Cardiac muscle cell (in vitro differentiated cells and primary cell): ENCODE measurements at places on chromosomes 2 and 18.

DNA sequence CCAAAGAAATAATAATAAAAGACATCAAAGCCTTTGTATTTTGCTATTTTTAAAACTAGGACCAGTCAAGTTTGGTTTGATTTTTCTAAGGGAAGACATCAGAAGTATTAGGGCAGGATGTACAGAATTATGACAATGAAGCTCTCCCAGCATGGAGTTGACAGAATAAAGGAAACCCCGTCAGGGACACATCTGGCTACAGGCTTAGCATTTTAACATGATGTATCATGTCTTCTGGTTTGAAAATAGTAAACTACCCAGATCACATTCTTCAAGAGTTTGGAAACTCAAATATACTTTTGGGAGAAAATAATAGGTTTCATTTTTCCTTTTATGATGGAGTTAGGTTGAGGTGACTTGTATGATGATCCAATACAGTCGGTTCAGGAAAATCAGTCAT, 552.0 kb upstream of the CDH2 start:
- DNase-seq, result no peak
- H3K36me3 ChIP-seq, result no peaks in the 10 kb centered on the region
- H3K27me3 ChIP-seq, result no peaks in the 10 kb centered on the region
- H3K27ac ChIP-seq, result no peak overlapping the region

DNA sequence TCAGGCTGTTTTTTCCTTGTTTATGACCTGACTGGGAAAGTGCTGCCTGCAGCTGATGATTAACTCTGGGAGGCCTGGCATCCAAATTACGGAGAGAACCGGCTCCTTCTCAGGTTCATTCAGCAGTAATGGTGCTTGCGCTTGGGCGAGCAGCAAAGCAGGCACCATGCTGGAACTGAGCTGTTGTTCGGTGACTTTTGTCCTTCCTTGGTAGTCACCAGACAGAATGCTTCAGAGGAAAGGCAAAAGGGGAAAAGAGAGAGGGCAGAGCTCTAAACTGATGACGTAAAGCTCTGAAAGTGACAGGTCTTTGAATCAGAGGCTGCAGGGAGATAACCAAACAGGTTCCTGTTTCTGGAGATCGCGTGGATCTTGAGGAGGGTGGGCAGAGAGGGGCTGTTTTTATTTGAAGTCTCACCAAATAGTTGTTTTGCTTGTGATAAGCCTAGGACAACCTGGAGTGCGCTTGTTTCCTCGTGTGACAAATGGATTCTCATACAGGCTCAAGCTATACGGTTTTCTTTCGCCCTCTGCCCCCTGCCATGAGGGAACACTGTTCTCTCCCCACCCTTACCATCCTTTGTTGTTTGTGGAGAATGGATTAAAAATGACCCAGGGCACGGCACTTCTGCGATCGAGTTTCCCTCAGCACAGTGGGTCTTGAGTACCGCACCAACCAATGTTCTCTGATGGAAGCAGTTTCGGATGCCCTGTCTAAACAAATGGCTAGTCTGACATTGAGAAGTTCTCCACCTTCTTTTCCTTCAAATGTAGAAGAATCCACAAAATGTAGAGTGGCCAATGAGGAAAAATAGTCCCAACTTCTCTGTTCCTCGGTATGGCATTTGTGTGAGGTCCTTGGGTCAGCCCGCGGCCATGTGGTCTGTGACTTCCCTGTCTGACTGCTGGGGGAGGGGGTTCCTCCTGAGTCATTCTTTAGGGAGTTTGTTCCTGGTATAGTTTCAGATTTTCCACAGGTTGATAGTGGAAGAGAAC, 1.3 kb downstream of the RASGRP3 start:
- peak overlapping the region; percentile 92 for H3K27ac ChIP-seq
- H3K4me3 ChIP-seq, result peak overlapping the region; percentile 26
- H3K4me1 ChIP-seq, result peaks cover 32% of the 10 kb centered on the region
- H3K27me3 ChIP-seq, result no peaks in the 10 kb centered on the region
- H3K36me3 ChIP-seq, result no peaks in the 10 kb centered on the region
- DNase-seq, result no peak

DNA sequence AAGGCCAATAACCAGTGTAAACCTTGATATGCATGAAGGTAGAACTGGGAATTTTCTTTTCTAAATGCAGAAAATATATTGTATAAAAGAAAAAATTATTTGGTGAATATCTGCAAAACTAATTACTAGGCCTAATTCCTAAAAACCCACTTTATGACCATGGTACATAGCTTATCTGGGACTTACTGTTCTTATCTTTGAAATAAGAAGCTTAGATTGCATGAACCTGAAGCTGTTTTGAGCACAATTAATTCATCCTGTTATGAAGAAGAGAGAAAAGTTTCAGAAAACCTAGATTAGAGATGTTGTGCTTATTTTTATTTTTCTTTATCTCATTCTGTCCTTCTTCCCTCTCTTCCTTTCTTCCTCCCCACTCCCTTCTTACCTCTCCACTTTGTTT, 235.0 kb downstream of the GULP1 start:
- H3K27me3 ChIP-seq, result no peaks in the 10 kb centered on the region
- H3K36me3 ChIP-seq, result no peaks in the 10 kb centered on the region
- H3K4me1 ChIP-seq, result peaks cover 15% of the 10 kb centered on the region
- no peak overlapping the region for H3K4me3 ChIP-seq

- no peak overlapping the region for H3K4me3 ChIP-seq
- DNase-seq, result peak; percentile 44
- H3K27me3 ChIP-seq, result no peaks in the 10 kb centered on the region
- H3K4me1 ChIP-seq, result no peaks in the 10 kb centered on the region
Observed at GRCh38 chr18:48441405-48441881, 32.3 kb upstream of the ZBTB7C start.

DNA sequence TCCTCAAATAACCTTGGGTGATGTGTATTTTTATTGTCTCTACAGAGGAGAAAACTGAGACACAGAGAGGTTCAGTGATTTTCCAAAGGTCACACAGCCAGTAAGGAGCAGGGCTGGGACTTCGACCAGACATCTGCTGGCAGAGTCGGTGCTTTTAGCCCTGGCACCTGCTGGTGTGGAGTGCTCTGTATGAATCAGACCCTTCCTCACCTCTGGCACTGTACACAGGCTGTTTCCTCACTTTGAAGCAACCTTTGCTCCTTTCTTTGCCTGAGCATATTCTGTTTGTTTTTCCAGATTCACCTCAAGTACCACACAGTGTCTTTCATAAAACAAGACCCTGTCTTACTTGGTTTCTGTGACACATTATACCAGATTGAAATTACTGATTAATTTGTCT, 107.9 kb downstream of the DPP10 start:
- no peak overlapping the region for H3K27ac ChIP-seq
- peaks cover 6% of the 10 kb centered on the region for H3K27me3 ChIP-seq
- no peak for DNase-seq
- no peaks in the 10 kb centered on the region for H3K36me3 ChIP-seq
- H3K4me3 ChIP-seq, result no peak overlapping the region

DNA sequence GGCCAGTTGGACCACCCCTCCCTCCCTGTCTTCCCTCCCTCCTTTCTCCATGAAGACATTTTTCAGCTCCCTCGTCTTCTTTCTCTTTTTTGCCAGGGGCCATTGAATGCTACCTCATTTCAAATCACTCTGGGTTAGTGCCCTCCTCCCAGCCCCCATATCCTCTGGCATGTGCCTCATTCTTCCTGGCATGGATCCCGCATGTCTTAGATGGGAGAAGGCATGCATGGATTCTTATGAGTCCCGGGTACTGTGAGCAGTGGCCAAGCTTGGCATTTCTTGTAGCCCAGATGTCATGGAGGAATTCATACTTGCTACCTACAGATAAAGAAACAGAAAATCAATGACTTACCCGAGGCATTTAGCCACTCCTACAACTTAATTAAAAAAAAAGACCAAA, 9.0 kb upstream of the HAAO start:
- no peak overlapping the region for H3K4me3 ChIP-seq
- H3K4me1 ChIP-seq, result no peaks in the 10 kb centered on the region
- no peaks in the 10 kb centered on the region for H3K27me3 ChIP-seq
- no peak overlapping the region for H3K27ac ChIP-seq
- no peaks in the 10 kb centered on the region for H3K36me3 ChIP-seq

DNA sequence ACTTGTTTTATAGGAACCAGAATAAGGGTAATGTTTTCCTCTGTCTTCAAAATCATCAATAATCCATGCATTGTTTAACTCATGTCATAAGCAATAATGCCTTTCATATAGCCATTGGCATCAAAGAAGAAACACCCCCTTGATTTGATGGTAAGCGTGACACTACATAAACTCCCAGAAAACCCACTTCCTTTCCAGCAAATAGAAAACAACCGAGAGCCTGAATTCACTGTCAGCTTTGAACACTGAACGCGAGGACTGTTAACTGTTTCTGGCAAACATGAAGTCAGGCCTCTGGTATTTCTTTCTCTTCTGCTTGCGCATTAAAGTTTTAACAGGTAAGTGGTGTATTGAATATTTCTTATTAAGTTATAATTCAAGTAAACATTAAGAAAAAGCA, at the start of gene ICOS:
ICOS (plus strand) TSS at position 229 of the 400 bp plus-strand sequence; CDS start at position 281, 52 bp downstream.
- no peaks in the 10 kb centered on the region for H3K27me3 ChIP-seq
- no peaks in the 10 kb centered on the region for H3K36me3 ChIP-seq
- no peak for DNase-seq
- no peaks in the 10 kb centered on the region for H3K4me1 ChIP-seq
- no peak within 1 kb of the TSS for H3K4me3 ChIP-seq
- no peak within 1 kb of the TSS for H3K27ac ChIP-seq

GRCh38 chr2:17658251-17658843, 95.3 kb downstream of the SMC6 start:
- no peaks in the 10 kb centered on the region for H3K27me3 ChIP-seq
- no peaks in the 10 kb centered on the region for H3K36me3 ChIP-seq
- H3K27ac ChIP-seq, result no peak overlapping the region
- no peak overlapping the region for H3K4me3 ChIP-seq

GRCh38 chr2:127542231-127542630, 6.7 kb downstream of the MYO7B start:
- no peak for DNase-seq
- H3K27me3 ChIP-seq, result peaks cover 4% of the 10 kb centered on the region
- no peak overlapping the region for H3K4me3 ChIP-seq
- H3K36me3 ChIP-seq, result no peaks in the 10 kb centered on the region
- H3K27ac ChIP-seq, result no peak overlapping the region

DNA sequence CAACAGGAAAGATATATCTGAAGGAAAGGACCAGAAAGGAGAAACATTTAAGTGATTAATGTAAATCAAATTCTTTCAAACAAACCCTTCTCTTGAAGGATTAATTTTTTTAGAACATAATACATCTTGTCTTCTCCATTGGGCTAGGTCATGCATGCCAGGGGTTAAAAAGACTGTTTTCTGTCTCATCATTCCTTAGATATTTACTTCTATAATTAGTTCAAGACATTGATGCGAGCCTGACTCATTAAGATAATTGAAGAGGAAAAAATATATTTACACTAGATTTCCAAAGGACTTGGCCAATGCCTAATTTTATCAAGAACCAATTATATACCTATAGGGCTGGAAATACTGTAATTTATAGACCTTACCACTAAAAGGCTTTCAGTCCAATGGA, 166.6 kb upstream of the SETBP1 start:
- no peak overlapping the region for H3K27ac ChIP-seq
- no peaks in the 10 kb centered on the region for H3K27me3 ChIP-seq
- no peaks in the 10 kb centered on the region for H3K4me1 ChIP-seq
- no peak for DNase-seq
- H3K36me3 ChIP-seq, result no peaks in the 10 kb centered on the region
- H3K4me3 ChIP-seq, result no peak overlapping the region
